ENCODE measurements at places on chromosomes 16 and 17. TPM values are rescaled to one million over a fixed set of nuclear protein-coding genes. Genes with fewer than 3 reads are reported as not detected.

DNA sequence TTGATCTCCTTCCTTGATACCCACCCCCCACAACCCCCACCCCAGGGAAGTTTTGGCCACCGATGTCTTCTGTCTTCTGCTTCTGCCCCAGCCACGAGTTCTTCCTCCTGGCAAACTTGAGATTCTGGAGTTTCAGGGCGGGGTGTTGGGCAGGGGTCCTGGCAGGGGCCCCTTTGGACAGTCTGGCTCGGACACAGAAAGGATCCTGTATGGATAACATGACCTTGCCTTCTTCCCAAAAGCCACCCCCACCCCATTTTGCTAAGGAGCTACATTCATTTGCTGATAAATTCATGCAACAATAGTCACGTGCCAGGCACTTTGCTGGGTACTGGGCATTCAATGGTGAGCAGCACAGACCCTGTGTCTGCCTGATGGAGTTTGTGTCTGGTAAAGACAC, 5.9 kb upstream of the COL1A1 start:
- H3K36me3 ChIP-seq = no peaks in the 10 kb centered on the region
- H3K27me3 ChIP-seq = peaks cover 65% of the 10 kb centered on the region
- no peak for DNase-seq
- H3K4me3 ChIP-seq = no peak overlapping the region

SNRNP25 gene
- 99.9 TPM for total RNA-seq

TPSG1 gene
- not detected for total RNA-seq

GRCh38 chr16:27441276-27441675, 39.3 kb downstream of the IL21R start:
- peaks cover 95% of the 10 kb centered on the region for H3K36me3 ChIP-seq
- no peak overlapping the region for H3K4me3 ChIP-seq
- peaks cover 14% of the 10 kb centered on the region for H3K4me1 ChIP-seq
- no peak for DNase-seq

Measured in activated CD4-positive, alpha-beta T cell treated with anti-CD3 and anti-CD28 coated beads, Interleukin-2, amount 10 ng/mL, durations not matched to agents 24 days and 14 days (primary cell).